ENCODE measurements at places on chromosomes 6 and 20. TPM values are rescaled to one million over a fixed set of nuclear protein-coding genes. Genes with fewer than 3 reads are reported as not detected.

DNA sequence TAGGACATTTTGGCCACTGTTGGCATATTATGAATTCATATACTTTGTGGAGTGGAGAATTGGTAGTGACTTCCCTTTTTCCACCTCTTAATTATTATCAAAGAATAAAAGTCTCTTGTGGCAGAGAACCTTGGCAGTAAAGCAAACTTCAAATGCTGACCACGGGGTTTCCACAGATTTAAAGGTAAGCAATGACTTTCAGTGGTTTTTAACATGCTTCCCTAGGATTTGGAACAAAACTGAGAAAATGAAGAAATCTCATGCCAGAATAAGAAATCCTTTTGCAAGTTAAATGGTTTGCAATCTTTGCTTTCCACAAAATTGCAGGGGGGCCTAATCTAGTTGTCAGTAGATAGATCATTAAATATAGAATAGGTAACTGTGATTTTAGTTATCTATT, 2.0 kb upstream of the SDC4 start:
- no peak for DNase-seq

DNA sequence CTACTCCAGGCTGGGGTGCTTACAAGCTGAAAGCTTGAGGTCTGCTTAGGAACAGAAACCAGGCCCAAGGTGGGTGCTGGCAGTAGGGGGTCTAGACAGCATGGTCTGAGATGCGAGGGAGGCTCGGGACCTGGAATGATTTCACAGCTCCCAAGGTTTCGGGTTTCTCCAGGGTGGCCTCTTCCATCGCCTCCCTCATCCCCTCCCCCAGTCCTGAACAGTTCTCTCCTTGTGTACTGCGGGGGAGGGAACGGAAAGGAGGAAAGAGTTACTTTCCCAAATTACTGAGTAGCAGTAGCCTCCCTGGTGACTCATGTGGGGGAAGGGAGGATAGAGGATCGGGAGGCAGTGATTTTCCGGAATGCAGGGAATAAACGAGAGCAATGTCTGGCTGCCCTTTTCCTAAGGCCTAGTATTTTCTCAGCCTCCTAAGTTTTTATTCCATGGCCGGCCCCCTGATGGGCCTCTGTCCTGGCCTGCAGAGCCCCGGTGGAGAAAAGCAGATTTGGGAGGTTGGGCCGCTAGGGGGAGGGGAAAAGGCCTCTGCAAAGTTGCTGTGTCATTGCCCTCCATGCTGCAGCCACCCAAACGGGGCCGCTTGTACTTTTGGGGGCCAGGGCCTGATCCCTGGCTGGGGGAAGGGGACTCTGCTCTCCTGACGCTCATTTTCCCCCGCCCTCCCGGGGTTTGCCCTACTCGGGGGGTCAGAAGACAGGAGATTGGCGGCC, 1.5 kb downstream of the BRD2 start:
- peak; percentile 81 for DNase-seq

- no peak for DNase-seq
Observed at GRCh38 chr20:24164360-24164759, 175.8 kb upstream of the GGTLC1 start.

- DNase-seq, result no peak
Observed at GRCh38 chr20:59684685-59685242, 80.4 kb downstream of the PHACTR3 start.

The XKR7 gene
- not detected for total RNA-seq

GRCh38 chr6:126947070-126947469, 171.4 kb upstream of the RSPO3 start:
- DNase-seq, result no peak

The TRIM10 gene
- not detected for total RNA-seq

DNA sequence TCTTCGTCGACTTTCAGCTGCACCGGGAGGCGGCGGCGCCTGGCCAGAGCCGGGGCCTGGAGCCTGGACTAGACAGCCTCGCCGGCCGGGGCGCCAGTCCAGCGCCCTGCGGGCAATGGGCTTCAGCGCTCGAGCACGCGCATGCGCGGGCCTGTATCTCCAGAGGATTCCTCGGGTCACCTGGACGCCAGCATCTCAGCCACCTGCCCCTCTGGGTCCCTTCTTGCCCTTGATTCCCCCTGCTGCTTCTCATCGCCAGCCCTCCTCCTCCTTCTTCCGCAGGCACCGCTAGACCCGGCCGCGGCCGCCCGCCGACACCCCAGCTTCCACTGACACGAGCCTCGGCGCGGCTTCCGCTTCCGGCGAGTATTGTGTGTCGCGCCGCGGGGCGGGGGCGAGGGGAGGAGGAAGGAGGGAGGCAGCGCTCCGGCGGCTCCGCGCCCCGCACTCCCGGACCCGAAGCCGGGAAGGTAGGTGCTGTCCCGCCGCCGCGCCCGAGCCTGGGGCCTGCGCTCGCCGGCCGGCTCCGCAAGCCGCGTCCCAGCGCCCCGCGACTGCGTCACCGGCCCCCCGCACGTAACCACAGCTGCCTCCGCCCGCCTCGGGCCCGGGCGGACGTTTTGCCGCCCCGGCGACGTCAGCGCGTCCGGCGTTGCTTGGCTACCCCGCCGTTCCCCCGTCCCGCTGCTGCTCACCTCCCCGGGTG, at the start of gene TRIM39:
Gene TRIM39 (plus strand): TSS at position 402 of the 706 bp plus-strand sequence. CDS start 2,391 bp downstream, outside the sequence.
- peak; percentile 95 for DNase-seq

GRCh38 chr6:74459260-74459659, 746.6 kb downstream of the COL12A1 start:
- DNase-seq, result no peak

DNA sequence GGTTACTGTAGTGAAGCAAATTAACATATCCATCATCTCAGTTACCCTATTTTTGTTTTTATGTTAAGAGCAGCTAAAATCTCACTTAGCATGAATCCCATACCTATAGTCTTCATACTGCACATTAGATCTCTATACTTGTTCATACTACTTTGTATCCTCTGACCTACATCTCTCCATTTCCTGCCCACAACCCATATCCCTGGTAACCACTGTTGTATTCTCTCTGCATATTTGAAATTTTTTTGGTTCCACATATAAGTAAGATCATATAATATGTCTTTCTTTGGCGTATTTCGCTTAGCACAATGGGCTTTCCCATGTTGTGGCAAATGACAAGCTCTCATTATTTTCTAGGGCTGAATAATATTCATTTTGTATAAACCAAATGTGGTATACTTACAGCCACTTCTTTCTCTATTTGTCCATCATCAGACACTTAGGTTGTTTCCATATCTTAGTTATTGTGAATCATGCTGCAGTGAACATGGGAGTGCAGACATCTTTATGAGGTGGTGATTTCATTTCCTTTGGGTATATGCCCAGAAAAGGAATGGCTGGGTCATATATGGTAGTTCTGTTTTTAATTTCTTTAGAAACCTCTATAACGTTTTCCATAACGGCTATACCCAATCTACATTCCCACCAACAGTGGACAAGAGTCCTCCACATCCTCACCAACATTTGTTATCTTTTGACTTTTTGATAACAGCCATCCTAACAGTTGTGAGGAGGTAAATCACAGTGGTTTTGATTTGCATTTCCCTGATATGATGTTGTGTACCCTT, 39.8 kb downstream of the BACH2 start:
- DNase-seq, result no peak

GRCh38 chr6:551829-552350, 105.0 kb downstream of the HUS1B start:
- DNase-seq, result no peak

GRCh38 chr20:58007947-58008346, 220.5 kb downstream of the ANKRD60 start:
- no peak for DNase-seq

GRCh38 chr6:93962566-93962965, 543.2 kb upstream of the EPHA7 start:
- DNase-seq, result no peak

The PI3 gene
- not detected for total RNA-seq

Data from Right ventricle myocardium superior (tissue), 1 donor.